NCI-H1436 (cell line): ENCODE measurements at places on chromosomes 6 and 20.

DNA sequence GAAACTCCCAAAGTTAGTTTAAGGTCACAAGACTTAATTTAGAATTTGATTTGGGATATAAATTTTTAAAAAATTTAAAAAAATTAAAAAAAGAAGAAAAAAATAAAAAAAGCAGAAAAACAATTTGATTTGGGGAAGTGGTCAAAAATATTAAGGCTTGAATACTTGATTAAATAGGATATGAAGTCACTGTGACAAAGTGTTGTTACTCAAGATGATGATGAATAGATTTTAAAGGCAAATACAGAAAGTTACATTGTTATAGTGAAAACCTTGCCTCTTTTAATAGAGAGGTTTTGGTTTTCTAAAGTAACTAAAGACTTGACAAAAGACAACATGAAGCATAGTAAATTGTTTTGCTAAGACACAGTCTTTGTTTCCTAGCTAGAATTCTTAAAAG, 7.2 kb downstream of the CST9 start:
- no peak for DNase-seq

GRCh38 chr6:41644297-41644879, 6.1 kb downstream of the MDFI start:
- no peak for DNase-seq

DNA sequence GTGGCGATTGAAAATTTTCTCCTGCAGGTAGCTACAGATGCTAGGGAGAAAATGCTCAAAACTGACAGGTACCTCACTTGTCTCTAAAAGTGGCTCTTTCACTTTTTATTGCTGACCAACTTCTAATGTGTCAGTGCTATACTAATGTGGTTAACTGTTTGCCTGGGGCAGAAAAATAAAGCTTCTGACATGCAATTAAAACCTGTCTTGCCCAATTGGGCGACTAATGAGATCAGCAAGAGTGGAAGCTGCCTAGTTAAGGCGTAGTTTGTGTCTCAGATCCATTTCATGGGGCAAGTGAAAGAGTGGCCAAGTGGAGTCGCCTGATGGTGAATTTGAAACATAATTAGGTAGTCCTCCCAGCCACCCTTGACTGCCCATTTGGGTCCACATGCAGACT, 193.3 kb downstream of the TSHZ2 start:
- no peak for DNase-seq

DNA sequence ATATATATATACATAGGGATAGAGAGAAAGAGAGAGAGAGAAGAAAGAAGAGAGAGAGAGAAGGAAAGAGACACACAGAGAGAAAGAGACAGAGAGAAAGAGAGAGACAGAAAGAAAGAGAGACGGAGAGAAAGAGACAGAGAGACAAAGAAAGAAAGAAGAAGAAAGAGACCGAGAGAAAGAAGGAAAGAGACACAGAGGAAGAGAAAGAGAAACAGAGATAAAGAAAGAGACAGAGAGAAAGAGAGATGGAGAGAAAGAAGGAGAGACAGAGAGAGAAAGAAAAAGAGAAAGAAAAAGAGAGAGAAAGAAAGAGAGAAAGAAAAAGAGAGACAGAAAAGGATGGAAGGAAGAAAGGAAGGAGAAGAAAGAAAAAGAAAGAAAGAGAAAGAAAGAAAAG, 46.9 kb upstream of the TASP1 start:
- no peak for DNase-seq

DNA sequence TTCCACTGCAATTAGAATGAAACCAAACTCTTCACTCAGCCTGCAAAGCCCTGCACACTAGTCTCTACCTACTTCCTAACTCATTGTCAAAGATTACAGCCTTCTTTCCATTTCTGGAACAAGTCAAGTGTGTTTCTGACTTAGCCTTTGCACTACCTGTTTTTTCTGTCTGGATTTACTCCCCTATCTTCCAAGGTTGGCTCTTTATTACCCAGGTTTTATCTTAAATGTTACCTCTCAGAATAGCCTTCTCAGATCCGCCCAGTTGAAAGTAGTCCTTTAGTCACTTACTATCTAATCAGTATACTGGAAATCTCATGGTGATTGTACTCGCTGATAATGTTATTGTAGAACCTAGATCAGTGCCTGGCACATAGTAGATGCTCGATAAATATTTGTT, 42.7 kb downstream of the TBPL1 start:
- no peak for DNase-seq

- no peak for DNase-seq
These were observed 123.9 kb upstream of the NXT1 start for GRCh38 chr20:23226612-23227265.

- DNase-seq: no peak
These were observed 193.9 kb downstream of the BCAS1 start for GRCh38 chr20:53876470-53876869.

DNA sequence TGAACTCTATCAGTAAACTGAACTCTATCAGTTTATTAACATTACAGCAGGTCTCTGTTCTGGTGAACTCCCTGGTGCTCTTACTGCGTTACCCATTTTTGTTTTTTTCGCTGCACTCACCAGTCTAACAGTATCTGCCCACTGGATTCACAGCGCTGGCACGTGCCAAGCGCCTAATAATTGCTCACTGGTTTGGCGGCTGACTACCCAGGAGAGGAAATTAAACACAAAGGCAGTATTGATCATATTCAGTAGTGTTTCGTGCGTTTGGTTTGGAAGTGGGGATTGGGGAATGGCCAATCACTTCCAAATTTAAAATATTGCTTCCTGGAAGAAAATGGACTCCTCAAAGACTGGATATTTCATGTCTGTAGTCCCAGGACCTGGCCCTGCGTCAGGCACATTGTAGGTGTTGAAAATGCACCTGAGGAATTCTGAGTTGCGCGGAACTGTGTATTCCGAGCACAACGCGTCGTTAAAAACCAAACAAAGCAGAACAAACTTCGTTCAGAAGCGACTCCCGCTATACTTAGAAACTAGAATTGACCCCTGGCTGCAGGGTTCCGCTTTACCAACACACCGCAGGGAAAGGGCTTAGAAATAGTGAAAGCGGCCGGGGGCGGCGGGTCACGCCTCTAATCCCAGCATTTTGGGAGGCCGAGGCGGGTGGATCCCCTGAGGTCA, 1.1 kb upstream of the RPS12 start:
- peak; percentile 29 for DNase-seq

DNA sequence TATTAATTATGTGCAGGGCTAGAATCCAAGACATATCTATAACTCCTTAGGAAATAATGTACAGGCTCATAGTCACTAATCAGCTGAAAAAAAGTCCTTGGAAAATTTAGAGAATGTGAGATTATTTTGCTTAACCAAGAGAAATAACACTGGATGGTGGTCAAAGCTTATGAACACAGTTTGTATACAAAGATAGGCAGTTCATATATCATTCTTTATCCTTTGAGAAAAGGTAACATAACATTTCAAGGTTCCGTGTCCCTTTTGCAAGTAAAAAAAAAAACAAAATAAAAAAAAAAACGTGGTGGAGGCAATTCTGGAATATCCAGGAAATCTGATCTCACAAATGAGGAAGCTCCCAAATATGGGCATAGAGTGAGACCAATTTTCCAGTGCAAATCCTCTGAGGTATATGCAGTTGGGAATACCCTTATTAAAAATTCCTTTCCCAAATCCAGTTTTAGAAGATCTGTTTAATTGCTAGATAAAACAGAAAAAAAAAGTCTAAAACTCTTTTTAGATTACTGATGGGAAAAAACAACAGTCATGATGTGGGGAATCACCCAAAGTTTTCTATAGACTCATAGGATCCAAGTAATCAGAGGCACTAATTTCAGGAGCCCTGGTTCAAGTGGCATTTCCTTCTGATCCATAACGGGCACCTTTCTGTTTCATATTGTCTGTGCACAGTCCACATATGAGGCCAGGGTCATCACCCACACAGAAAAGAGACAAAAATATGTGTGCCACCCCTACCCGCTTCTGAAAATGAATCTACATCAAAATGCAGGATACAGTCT, 17.7 kb upstream of the TNFAIP3 start:
- no peak for DNase-seq

- no peak for DNase-seq
These were observed 55.7 kb downstream of the GNAS start for GRCh38 chr20:58908221-58908620.

DNA sequence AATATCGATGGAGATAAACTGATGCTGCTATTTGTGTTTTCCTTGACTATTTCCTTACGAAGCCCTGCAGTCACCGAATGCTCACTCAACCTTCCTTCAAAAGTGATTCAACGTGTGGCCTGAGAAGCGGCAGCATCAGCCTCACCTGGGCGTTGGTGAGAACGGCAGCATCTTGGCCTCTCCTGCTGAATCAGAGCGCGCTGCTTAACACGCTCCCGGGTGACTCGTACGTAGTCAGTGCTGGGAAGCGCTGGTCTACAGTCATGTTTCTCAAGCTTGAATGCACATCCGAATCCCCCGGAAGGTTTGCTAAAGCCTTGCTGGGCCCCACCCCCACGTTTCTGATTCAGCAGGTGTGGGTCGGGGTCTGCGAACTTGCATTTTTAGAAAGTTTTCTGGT, 214.1 kb upstream of the RREB1 start:
- no peak for DNase-seq

DNA sequence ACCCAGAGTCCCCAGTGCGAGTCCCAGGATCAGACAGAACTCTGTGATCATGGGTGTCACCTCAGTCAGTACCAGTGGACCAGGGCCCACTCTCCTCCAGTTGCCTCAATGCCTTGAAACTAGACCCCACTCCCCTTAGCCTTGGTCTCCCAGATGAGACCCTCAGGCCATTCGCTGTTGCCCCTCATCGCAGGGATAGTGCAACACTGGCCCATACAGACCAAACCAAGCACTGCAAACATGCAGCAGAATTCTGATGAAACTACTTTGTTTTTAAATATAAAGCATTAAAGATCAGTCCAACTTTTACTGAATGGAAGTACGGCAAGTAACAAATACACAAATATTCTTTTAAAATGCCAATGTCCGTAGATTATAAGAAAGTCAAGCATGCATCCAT, 101.2 kb upstream of the NT5E start:
- no peak for DNase-seq

DNA sequence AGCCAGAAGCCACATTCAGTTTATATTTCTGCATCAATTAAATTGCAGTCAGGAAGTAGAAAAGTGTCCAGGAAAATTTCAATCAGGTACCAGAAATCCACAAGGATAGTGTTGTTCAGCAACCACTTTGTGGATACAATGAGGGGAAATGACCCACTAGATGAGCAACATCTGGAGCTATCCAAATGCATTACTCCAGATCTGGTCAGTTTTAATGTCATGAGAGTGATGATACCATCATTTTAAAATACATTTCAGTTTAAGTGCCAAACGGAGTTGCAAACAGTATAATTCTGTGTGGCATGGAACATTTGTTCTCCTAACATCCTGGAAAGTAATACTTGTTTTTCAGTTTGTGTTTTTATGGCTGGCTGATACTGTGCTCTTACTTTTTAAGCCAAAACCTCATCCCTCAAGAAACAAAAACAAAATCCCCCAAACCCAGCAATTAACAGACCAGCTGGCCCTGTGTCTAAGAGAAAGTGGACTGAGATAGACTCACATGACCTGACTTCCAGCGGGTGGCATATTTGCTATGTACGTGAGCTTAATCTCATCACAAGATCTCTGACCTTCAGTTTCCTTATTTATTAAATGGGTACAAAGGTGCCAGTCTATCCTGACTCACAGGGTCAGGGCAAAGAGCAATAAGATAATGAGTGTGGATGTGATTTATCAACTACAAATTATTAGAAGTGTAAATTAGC, 58.8 kb upstream of the CNKSR3 start:
- DNase-seq: no peak

DNA sequence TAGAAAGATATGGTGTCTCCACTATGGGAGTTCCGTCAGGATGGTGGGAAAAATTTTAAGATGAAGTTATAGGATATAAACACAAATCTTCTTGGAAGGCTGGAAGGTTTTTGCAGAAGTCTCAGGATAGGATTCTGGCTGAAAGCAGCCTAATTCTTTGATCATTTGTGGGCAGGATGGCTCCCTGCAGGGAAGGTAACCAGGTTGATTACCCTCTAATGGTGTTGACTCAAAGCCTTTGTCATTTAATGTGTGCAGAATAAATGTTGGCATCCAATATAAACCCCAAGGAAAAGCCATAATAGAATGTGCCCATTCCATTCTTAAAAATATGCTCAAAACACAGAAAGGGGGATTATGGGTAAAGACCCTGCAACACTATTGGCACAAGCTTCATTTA, 204.3 kb downstream of the EPM2A start:
- no peak for DNase-seq

DNA sequence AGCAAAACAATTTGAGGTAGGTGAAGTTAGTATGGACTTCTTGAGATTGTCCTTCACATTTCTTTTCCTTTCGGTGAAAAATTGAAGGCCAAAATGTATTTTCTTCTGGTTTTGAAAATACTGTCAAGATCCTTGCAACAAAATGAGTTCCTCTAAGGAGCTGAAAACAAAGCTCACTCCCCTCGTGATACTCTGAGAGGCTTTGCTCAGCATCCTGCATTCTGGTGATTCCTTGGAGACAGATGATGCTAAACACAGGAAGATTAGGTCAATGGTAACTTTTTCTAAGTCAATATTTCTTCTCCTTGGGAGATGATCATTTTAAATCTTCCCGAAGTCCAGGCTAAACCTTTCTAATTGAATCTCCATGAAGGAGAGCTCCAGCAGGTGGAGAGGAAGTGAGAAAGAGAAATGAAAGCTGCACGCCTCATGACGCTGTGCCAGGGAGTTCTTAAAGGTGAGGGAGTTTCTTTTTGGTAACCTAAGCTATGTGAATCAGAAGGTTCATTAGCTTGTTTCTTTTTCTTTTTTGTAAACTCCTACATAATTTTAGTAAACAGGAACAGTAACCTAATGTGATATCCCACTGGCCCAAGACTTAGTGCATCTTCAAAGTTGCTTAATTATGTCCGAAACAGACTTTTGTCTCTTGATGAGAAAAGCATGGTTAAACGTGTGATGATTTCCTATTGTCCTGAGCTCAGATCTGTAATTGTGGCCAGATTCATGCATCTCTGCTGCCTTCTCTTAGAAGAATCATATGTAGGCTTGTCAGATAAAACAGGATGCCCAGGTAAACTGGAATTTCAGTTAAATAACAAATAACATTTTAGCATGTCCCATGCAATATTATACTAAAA, 15.0 kb downstream of the ESR1 start:
- DNase-seq: no peak

GRCh38 chr6:130018744-130019325, 454 bp downstream of the L3MBTL3 start:
- DNase-seq: no peak

- DNase-seq: no peak
These were observed 63.3 kb downstream of the HDGFL1 start for GRCh38 chr6:22632581-22633145.

GRCh38 chr20:17896771-17897369, 71.7 kb downstream of the SNX5 start:
- DNase-seq: no peak

DNA sequence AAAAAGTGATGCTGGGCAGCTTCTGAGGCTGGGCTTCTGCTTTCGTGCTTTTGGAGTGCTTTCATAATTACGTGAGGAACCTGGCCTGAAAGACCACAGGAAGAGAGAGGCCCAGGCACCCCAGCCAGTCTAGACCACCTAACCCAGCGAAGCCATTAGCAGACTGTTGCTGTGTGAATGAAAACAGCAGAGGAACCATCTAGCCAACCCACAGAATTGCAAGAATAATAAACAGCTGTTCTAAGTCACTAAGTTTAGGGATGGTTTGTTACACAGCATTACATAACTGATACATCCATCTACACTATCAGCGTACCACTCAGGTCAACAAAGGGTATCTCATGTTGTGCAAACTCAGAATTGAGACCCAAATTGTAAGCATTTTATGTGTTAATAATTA, 34.5 kb downstream of the FGD2 start:
- DNase-seq: no peak

- DNase-seq: no peak
These were observed 483.9 kb downstream of the RFPL4B start for GRCh38 chr6:112831022-112831421.
